Stimulated activated CD4-positive, alpha-beta T cell treated with anti-CD3 and anti-CD28 coated beads, Interleukin-12 subunit alpha, Interleukin-12 subunit beta, amount 100 ng/mL, for 24 hours (primary cell): ENCODE measurements at places on chromosomes 5 and 9.
A peak's percentile ranks its signal among the peaks of the same experiment; 100 is the strongest.

DNA sequence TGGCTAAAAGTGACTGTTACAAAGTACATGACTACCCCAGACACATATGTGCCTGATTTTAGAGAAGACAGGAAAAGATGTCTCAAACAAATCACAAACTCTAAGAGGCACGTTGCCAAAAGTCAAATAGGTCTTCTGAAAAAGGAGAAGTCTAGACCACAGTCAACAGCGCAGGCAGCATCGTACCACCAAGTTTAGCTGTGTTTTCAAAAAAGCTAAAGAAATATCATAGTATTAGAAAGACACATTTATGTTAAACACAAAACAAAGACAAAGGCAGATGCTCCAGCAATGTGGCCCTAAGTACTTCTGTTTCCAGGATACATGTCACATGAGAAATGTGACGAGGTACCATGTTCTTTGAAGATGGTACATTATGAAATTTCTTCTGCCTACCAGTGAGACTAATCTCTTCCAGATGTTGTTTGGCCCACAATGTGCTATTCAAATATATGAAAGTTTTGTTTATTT is 43.5 kb downstream of the LPAR1 start:
- no peak for DNase-seq

GRCh38 chr9:6212722-6213375 is 2.8 kb upstream of the IL33 start:
- DNase-seq: no peak

DNA sequence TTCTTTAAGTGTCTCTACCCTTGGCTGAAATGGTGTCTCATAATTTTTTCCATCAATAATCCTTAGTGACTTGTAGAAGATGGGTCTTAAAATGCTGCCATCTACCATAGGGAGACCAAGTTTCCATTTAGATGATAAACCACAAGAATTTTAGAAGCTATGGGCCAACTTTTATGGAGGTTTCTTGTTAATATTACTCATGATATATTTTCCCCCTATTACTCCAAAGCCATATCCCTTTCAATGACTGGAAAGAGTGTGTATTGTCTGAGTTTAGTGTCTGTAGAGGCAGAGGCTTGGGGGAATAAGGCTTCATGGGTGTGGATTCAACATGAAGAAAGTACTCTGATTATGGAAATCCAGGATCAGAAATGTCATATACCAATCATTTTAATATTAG is 507.3 kb upstream of the TNC start:
- DNase-seq: no peak

DNA sequence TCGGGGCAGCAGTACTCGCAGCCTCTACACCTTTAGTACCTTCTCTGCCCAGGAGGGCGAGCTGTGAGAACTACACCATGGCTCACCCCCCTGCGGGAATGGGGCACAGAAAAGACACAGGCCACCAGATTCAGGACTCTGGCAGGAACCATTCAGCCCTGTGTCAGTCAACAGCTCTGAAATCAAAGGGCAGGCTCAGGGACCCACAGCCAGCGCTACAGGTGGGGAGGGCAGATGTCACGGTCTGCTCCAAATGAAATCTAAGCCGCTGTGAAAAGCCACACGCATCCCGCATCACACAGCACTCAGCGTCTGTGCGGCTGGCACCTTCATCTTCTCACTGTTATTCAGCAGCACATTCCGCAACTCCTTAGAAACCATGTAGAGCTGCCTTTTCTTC is 27.9 kb downstream of the NSUN2 start:
- no peak for DNase-seq

DNA sequence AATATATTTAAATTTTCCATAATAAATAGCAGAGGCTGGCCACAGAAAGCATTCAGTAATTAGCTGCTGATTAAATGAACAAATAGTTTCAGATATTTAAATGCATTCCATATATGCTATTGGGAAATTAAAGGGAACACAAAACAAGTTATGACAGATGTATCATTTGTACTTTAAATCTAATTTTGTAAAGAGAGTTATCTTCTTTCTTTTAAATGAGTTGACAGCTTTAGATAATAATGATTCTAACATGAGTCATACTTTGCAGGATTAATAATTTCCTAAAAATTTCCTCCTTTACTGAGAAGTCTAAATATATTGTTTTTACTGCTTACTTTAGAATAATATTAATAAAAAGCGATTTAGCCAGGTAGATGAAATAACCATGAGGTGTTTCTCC is 320.1 kb downstream of the ADAMTS6 start:
- no peak for DNase-seq

DNA sequence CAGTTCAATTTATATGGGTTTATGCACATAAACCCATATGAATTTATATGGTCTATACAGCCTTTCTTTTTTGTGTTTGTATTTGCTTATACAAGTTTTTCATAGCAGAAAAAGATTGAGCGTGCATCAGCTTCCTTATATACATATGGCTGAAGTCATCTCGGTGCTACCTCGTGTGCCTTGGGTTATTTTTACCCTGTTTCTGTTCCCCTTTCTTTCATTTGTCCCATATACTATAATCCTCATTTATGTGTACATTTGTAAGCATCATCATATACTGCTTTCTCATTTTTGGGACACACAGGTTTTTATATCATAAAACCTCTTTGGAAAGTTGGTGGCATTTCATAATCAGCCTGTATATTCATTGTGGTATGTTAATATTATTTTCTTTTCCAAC is 107.8 kb upstream of the ADAMTSL1 start:
- DNase-seq: no peak

- DNase-seq: no peak
Observed at GRCh38 chr5:94524841-94525697, 93.3 kb downstream of the KIAA0825 start.

- DNase-seq: no peak
Observed at GRCh38 chr5:56050551-56051255, 55.9 kb upstream of the IL6ST start.

DNA sequence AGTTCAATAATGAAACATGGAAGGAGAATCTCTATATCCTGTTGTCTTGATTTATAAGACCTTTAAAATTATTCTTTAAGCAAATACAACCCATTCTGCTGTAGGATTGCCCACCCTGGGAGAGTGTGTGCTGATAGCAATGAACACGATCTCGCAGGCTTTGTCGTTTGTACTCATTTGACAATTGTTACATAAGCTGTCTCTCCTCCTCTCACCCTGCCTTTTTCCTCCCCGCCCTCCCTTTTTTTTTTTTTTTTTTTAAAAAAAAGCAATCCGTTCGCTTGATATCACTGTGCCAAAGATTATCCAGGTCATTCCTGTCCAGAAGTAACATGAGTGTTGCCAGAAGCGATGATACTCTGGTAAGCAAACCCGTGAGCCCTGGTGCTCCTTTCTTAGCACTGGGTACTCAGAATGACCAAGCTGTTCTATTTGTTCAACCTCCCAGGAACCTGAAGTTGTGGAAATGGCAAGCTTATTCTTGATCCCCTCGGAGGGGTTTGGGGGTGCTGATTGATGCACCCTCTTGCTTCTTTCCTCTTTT is 82.7 kb upstream of the CTSL start:
- no peak for DNase-seq

DNA sequence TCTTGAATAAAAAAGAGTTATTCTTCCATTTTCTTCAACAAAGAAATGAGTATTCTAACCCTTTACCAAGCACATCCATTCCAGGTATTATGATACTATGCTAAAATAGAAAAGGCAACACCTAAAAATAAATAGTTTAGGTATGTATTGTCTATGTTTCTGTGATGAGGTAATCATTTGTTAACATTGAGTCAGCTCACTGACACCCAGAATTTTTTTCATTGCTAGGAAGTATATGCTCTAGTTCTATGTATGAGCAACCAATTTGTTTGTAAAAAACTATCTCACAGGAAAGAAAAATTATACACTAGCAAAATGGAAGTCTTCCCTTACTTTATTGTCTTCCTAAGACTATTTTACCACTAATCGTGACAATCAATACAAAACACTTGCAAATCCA is 615.6 kb upstream of the GRIN3A start:
- no peak for DNase-seq

DNA sequence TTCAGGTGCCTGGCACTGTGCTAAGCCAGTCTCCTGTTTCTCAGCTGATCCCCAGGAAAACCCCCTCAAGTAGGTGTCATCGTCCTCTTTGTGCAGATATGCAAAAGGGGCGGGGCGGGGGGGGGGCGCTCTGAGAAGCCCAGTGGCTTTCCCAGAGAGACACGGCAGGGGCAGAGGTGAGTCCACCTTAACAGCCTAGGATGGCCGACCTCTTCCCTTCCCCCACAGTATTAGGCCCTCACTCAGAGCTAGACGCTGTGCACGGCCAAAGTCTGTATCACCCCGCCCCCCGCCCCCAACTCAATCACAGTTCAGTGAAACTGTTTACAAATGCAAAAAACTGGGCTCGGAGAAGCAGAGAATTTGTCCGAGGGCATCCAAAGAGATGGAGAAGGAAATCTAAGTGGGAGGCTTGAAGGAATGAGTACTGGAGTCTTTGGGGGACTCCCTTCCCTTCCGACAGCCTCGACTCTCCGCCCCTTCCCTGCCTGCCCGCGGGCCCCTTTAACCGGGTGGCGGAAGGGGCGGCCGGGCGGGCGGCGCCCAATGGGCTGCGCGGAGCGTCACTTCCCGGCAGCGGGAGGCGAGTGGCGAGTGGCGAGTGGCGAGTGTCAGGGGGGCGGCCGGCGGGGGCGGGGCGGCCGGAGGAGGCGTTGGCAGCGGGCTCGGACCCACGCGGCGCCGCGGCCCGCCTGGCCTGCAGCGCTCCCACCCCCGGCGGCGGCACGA is at the start of gene ERGIC1:
Gene ERGIC1 (plus strand): TSS at position 566 of the 729 bp plus-strand sequence. CDS start 163 bp downstream, at position 729.
- peak; percentile 59 for DNase-seq

- no peak for DNase-seq
Observed at GRCh38 chr5:58523956-58524355, 32.7 kb downstream of the GAPT start.

- DNase-seq: no peak
Observed at GRCh38 chr5:136731241-136731900, 366.0 kb upstream of the TRPC7 start.

GRCh38 chr9:112175796-112176315 is 759 bp upstream of the SUSD1 start:
- no peak for DNase-seq

DNA sequence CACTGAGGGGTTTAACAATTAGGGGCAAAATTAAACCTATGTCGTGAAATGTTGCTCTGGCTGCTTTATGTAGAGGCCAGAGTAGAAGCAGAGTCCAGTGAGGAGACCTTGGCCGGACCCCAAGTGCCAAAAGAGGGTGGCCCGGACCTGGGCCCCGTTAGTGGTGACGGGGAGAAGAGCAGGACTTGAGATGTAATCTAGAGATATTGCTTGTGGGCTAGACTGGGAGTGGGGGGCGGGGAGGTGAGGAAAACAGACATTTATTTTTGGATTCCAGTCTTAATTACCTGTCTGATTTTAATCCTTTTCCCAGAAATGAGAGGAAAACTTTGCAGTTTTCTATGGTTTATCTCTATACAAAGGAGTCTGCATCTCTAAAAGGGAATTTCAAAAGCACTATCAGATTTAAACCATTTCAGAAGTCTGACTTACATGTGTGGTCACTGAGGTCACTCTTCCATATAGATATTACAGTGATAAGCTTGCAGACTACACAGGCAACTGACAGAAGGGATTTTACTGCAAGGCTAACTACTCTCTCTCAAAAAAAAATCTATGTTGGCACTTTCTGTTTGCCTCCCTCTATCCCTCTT is 108.1 kb downstream of the MED27 start:
- no peak for DNase-seq

DNA sequence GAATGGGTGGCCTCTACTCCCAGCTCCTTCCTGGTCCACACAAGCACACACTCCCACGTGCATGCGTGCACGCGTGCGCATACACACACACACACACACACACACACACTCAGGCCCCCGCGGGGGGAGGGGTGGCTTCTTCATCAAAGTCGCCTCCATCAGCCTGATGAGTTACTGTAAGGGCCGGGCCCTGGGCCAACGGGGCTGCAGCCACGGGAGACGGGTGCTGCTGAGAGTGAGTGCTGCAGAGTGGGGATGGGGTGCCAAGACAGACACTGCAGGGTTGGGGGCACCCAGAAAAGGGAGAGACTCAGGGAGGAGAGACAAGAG is 18.1 kb downstream of the CNTFR start:
- DNase-seq: no peak

- DNase-seq: no peak
Observed at GRCh38 chr9:10112798-10113197, 500.0 kb downstream of the PTPRD start.

GRCh38 chr5:31362529-31362900 is 169.0 kb downstream of the CDH6 start:
- no peak for DNase-seq

DNA sequence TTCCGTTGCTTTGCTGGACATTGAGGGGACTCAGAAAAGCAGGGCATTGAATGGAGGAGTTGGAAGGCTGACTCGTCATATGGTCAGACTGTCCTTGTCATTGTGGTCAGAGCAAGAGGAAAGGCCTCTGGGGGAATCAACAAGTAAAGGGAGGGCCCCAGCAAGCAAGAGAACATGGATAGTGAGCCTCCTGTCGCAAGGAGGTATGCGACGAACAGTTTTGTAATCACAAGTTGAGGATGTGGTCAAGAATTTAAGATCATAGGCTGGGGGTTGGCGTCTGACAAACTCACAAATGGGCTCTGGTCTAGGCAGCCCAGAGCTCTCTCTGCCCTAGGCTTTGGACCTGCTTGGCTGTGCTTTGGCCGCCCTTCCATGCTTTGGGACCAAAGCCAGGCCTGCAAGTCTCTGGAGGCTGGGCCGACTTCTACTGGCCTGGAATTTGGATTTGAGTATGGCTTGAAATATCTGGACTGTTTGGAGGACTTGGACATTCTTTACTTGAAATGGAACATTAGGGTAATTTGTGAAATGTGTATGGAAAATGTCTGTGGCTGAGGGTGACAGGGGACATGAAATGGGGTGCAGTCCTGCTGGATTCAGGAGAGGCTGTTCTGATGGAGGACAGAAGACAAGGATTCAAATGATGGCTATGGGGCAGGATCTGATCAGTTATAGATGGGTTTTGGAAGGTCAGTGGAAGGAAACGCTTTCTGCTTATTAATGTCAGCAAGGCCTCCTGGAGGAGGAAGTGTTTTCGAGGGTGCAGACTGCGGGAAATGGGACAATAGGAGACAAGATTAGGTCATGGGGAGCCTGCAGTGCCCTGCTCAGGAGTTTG is 19.2 kb upstream of the NDST1 start:
- DNase-seq: no peak

GRCh38 chr9:130501639-130502038 is 56.9 kb downstream of the ASS1 start:
- no peak for DNase-seq

GRCh38 chr9:98806394-98807035 is 955 bp upstream of the GALNT12 start:
- no peak for DNase-seq

- DNase-seq: no peak
Observed at GRCh38 chr9:16675131-16675530, 195.3 kb downstream of the BNC2 start.

DNA sequence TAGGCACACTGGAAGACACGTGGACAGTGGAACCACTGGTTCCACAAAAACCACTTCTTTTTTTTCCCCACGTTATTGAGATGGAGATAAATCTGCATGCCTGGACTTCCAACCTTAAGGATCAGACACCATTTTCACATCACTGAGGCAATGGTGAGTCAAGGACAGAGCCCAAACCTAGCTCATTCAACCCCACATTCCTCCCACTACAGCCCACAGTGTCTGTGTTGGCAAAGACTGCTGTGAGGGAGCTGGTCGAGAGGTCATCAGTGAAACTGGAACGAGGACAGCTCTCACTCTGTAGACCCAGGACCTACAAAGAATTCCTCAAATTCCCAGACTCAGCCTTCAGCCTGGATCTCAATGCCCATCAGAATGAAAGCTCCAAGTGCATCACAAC is 74.8 kb downstream of the ABCA1 start:
- no peak for DNase-seq
